LoVo (cell line): ENCODE measurements at places on chromosomes 11 and 22.

- no peak for DNase-seq
Observed at GRCh38 chr22:27063406-27063805, 406.0 kb downstream of the MIAT start.

DNA sequence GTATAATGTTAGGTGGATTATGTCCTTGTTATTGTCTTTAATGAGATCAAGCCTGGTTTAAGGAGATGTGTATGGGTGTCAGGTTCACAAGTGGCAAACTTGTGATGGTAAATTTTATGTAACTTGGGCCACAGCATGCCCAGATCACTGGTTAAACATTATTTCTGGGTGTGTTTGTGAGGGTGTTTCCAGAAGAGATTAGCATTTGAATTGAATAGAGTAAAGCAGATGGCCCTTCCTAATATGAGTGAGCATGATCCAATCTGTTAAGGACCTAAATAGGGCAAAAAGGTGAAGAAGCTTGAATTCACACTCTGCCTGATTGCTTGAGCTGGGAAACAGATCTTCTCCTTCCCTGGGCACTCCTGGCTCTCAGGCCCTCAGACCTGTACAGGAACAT lies 20.7 kb downstream of the OR5B21 start:
- no peak for DNase-seq

DNA sequence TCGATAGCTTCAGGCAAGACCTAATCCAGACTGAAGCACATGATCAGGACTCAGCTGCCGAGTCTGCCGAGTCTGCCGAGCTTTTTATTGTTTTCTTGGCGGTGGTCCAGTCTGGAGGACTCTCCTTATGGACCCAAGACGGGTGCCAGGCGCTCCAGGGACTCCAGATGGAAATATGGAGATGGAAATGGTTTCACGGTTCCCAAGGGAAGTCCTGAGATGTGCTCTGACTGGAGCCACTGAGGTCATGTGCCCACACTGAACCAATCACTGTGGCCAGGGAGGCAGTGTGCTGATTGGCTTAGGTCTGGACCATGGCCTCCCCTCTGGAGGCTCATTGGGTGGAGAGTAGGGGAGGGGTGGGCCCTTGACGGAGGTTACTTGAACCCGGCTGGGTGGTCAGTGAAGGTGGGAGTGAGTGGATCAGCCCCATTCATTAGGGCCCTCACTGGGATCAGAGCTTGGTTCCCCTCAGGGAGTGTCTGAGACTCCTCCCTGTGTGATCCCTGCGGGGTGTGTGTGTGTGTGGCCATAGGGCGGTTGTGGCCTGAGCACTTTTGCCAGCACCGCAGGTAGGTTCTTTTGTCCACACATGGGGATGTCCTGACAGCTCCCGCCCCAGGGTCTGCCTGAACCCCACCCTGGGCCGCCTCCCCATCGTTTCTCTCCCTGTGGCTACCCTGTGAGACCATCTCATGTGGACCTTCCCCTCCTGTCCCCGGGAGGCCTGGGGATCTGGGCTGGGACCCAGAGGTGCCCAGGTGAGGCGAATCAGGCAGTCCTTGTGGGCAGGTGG lies 14.0 kb downstream of the RPS6KA4 start:
- DNase-seq = peak; percentile 92

DNA sequence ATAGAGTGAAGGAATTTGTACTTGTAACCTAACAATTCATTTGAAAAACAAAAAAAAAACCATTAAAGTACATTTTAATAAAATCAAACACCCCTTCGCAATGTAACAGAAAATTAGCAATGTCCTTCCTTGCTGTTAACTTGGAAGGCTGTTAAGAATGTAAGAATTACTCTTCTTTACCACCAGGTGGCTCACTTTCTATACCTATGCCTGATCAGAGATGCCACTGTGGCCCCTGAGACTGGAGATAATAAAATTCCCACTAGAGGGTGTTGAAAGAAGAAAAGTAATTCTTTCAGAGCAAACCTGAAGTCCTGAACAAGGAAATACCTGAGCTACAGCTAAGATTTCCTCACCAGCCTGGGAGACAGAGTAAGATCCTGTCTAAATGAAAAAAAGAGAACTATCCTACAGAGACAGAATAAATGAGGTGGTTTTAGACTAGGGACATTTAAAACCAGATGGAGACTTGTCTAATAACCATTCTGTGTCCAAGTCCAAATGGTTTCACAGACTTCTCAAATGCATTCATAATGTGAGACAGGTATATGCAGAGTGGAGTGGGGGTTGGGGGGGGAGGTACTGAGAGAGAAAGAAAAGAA lies 1089.3 kb downstream of the FAM181B start:
- DNase-seq = peak; percentile 67

GRCh38 chr11:133945087-133945974 lies 11.4 kb downstream of the IGSF9B start:
- peak; percentile 37 for DNase-seq

DNA sequence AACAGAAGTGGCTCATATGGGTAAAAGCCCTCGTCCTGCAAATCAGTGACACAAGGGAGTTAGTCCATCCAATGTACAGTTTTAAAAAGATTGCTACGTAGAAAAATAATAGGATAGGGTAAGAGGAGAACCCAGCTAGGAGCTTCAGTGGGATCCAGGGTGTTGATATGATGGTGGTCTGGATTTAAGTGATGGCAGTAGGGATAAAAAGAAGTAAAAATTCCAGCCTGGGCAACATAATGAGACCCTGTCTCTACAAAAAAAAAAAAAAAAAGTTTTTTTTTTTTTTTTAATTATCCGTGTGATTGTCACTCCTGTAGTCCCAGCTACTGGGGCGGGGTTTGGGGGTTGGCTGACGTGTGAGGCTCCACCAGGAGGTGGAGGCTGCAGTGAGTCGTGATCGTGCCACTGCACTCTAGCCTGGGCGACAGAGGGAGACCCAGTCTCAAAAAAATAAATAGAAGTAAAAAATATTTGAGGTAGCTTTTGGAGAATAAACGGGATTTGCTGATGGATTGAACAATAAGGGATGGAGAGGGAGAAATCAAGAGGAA lies 7.0 kb upstream of the L3MBTL2 start:
- DNase-seq = peak; percentile 28

DNA sequence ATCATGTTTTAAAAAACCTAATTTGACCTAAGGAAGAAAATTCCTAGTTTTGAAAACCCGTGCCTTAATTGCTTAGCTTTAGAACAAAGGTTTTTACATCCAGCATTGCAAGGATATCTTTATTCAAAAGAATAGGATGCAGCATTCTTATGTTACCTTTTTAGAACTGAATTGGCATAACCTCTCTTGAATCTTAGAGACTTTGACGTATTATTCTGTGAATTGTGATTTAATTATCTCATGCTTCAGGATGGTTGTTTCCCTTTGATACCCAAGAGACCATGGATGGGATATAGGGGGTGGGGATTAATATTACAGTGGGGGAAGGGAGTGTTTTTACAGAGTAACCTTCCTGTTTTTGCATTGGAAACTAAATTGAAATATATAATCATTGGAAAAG lies 49.4 kb downstream of the ARHGEF12 start:
- no peak for DNase-seq

DNA sequence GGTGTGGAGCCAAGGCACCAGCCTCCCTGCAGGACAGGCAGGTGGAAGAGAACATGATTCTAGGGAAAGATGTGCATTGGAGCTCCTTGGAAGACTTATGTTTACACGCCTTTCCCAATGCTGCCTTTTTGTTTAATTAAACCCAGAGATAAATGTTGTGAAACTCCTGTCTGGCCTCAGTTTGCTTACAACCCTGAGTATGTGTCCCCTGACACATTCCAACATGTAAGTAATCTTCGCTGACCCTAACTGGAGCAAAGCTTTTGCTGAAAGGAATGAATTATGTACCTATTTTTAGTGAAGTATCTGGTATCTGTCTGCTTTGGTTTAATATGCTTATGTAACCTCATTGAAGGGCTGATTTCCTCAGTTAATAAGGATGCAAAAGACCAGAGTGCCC lies 56.7 kb downstream of the APIP start:
- DNase-seq = no peak

DNA sequence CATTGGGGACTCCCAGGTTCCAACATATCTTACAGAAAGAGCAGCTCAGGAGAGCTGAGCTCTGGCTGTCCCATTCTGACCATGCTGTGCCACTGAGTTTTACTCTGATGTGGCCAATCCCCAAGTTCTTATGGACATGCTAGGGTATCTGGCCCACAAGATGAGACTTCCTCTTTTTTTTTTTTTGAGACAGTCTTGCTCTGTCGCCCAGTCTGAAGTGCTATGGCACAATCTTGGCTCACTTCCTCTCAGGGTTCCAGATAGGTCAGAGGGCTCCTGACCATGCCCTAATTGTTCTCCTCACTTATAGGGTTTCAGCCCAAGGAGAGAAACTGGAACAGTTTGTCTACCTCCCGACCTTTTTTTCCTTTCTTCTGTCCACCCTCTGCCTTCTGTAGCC lies 152.3 kb upstream of the CCDC90B start:
- DNase-seq = no peak

DNA sequence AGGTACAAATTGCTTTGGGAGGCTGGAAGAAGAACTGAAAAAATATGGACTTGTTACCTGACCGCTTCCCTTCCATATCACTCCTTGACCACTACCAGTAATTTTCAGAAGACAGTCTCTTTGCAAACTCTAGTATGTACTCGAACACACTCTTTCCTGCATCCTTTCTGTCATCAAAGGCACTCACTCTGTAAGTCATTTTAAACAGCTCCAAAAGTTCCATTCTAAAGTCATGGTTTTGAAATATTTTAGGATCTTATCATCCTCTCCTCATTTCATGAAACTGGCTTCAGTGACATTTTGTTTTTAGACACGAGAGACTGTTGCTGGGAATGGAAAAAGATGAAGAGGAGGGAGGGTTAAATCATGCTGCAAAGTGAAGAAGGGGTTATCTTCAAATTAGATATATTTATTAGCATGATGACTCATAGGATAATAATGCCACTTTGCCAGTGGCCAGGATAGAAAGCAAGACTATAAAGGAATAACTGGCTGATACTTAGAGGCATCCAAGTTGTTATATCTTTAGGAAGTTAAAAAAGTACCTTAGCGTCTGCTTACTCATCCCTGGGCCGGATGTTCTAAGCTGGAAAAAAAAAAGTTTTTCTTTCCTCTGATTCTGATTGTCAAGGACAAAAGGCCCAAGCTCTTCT lies 549.3 kb downstream of the METTL15 start:
- DNase-seq = no peak

DNA sequence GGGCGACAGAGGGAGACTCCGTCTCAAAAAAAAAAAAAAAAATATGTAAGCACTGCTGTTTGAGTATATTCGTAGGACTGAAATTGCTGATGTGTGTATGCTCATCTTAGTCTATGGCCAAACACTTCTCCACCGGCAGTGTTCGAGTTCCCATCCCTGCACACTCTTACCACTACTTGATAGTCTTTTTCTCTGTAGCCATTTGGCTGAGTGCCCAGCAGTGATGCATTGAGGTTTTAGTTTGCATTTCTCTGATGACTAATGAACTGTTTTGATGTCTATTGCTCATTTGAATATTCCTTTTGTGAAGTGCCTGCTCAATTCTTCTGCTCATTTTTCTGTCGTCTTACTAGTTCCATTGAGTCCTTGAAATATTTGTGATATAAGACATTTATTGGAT lies 1.9 kb downstream of the TIRAP start:
- peak; percentile 86 for DNase-seq

- no peak for DNase-seq
Observed at GRCh38 chr11:25991476-25991875, 340.5 kb upstream of the ANO3 start.

- no peak for DNase-seq
Observed at GRCh38 chr11:80914311-80914710, 1473.5 kb upstream of the TENM4 start.

- DNase-seq = no peak
Observed at GRCh38 chr22:38222797-38223119, 21.0 kb downstream of the MAFF start.

DNA sequence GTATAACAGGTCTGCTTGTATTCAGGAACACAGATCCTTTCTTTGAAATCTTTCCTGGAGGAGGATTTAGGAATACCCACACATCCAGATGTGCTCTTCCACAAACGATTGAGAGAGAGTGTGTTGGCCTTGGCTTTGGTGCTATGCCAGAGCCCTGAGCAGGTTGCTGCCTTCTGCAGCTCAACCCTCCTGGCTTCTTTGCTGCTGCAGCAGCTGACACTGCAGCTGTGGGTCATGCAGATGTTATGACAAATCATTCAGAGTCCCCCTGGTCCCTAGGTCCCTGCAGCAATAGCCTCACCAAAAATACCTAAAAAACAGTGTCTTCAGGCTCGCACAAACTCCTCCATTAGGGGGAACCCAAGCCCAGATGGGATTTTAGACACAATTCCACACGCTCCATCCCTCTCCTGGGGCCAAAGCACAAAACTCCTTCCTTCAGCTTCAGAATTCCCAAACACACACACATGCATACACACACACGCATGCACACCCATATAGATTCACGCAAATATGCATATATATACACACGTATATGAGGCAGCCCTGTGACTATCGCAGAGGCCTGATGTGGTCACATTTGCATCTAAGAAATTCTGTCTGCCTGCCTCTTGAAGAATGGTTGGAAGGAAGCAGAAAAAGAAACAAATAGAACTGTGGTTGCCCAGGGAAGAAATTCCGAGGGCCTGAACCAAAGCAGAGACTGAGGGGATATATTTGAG lies 35.4 kb downstream of the SLN start:
- DNase-seq = no peak
